ENCODE measurements at places on chromosomes 2 and 18. TPM values are rescaled to one million over a fixed set of nuclear protein-coding genes. Genes with fewer than 3 reads are reported as not detected.

Gene RBM44
- total RNA-seq = 0.15 TPM

Gene RTP5
- total RNA-seq = not detected

Gene HAAO
- 42.7 TPM for total RNA-seq

Gene SERPINB10
- not detected for total RNA-seq

DNA sequence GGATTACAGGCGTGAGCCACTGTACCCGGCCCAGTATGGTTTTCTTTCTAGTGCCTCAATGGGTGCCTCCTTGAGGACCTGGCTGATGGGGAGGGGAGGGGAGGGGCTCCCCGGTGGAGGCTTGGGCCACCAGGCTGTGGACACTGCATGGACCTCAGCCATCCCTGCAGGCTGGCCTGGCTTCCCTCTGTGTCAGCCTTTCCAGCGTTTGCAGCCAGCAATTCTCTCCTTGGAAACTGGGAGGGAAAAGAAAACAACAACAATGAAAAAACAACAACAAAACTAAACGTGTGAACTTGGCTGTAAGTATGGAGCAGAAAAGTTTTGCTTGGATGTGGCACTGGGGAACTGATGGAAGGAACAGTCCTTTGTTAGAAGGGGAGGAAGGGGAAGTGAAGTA, 159.3 kb downstream of the GLI2 start:
- DNase-seq = no peak

DNA sequence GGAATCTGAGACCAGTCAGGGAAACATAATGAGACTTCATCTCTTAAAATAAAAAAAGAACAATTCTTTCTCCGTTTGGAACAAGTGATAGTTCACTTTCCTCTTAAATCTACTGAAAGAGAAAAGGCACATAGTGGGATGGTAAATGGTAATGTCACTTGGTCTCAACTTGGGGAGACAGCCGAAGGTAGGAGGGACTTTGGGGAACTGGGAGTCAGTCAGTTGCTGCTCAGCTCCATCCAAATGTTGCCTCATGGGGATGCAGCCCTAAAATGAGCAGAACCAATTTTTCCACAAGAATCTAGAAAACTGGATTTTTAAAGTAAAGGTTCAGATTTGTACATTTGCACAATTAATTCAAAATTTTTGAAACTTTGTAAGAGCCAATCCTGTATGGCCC, 19.2 kb downstream of the RASGRP3 start:
- no peak for DNase-seq

DNA sequence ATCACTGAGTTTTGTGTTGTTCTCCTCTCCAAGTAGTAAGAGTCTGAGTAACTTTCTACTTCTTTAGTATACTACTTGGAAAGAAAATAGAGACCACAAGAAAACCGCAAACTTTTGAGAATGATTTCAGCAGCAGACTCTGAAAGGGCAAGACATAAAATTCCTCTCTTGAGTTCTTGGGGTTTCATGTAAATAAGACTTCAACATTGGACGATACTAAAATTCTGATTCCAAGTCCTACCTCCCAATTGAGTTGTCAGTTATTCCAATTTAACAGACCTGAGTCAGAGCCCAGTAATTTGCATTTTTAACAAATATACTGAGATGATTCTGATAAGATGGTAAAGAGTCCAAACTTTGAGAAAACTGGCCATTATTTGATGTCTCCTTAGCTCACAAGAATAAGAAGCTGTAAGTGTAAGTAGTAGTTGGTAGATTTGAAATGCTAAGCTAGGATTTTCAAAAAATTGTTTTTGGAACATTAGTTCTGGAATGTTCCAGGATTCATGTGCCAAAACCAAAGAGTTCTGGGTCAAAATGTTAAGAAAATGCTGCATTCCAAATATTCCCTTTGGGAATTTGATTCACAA, 261.6 kb upstream of the SPOPL start:
- no peak for DNase-seq

DNA sequence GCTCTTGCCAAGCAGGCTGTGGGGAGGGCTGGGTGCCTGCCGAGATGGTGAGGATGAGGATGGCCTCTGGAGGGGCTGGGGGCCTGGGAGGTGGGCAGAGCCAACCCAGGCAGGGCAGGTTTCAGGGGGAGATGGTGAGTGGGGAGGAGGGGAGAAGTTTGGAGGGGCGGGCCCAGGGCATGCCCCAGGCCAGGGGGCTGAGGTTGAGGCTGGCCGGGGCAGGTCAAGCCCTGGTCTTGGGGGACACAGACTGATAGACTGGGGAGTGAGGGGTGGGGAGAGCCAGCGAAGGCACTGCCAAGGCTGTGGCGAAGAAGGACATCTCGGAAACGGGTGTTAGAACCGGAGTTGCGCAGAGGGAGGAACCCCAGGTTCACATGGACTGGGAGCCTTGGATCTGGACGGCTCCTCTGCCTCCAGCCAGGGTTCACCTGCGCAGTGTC, 12.6 kb downstream of the CAPN10 start:
- no peak for DNase-seq

Measured in HepG2 (cell line).